ENCODE measurements at places on chromosomes 13 and 19. TPM values are rescaled to one million over a fixed set of nuclear protein-coding genes. Genes with fewer than 3 reads are reported as not detected.

CCDC169 gene
- total RNA-seq, result not detected

CYP2A7 gene
- total RNA-seq, result not detected

ACP7 gene
- total RNA-seq, result not detected

RASIP1 gene
- 0.64 TPM for total RNA-seq

RHPN2 gene
- 0.61 TPM for total RNA-seq

GGN gene
- total RNA-seq, result not detected

SYCN gene
- total RNA-seq, result not detected

CEACAM1 gene
- 0.95 TPM for total RNA-seq

SOX1 gene
- not detected for total RNA-seq

NLRP11 gene
- not detected for total RNA-seq

DENND1C gene
- total RNA-seq, result 95.9 TPM

LRRC63 gene
- 0.22 TPM for total RNA-seq

THOP1 gene
- total RNA-seq, result 27.7 TPM

TSPAN16 gene
- total RNA-seq, result not detected

FAM216B gene
- not detected for total RNA-seq

DHDH gene
- total RNA-seq, result 1.0 TPM

CD209 gene
- total RNA-seq, result not detected

COL5A3 gene
- total RNA-seq, result 1.2 TPM

ITM2B gene
- total RNA-seq, result 308 TPM

FXYD3 gene
- not detected for total RNA-seq

HS6ST3 gene
- total RNA-seq, result not detected

CYP4F12 gene
- 1.4 TPM for total RNA-seq

KLK15 gene
- not detected for total RNA-seq

CGB2 gene
- total RNA-seq, result not detected

OR10H1 gene
- total RNA-seq, result not detected

PSG6 gene
- not detected for total RNA-seq

ANKRD24 gene
- total RNA-seq, result 0.83 TPM

Data from CD8-positive, alpha-beta T cell (primary cell).